Left lung (tissue), 14 donors: ENCODE measurements at places on chromosomes 6 and 20. TPM values are rescaled to one million over a fixed set of nuclear protein-coding genes. Genes with fewer than 3 reads are reported as not detected.
A peak's percentile ranks its signal among the peaks of the same experiment; 100 is the strongest.

Gene PLCB4
- polyA plus RNA-seq = 10.3 TPM

Gene TINAG
- not detected for polyA plus RNA-seq

Gene SIRPG
- 0.23 TPM for polyA plus RNA-seq

Gene OR2J3
- not detected for polyA plus RNA-seq

Gene TCF15
- 2.4 TPM for polyA plus RNA-seq

Gene EIF6
- 109 TPM for polyA plus RNA-seq

Gene PACSIN1
- polyA plus RNA-seq = 0.24 TPM

Gene TNFRSF21
- 14.8 TPM for polyA plus RNA-seq

Gene PAK5
- 0.46 TPM for polyA plus RNA-seq

Gene ADAM33
- polyA plus RNA-seq = 12.2 TPM

Gene WASF1
- 23.9 TPM for polyA plus RNA-seq

Gene DEFB124
- 0.31 TPM for polyA plus RNA-seq

DNA sequence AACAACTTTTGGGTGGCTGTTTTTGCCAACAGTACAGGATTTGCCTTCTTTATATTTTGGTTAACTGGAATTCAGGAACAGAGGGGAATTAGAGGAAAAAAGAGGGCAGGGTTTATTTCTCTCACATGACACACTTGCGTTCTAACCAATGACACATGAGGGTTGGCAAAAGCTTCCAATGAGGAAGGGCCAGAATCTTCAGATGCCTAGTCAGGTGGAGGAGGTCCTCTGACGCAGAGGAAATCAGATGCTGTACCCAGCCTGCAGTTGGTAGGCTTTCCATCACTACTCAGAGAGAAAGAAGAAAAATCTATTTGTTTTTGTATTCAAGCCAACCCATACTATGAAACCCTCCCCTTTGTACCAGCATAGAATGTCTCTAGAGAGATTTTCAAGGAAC is 20.8 kb downstream of the TM9SF4 start:
- DNase-seq = no peak

GRCh38 chr6:57822896-57823358 is 505.5 kb downstream of the PRIM2 start:
- no peak for DNase-seq

DNA sequence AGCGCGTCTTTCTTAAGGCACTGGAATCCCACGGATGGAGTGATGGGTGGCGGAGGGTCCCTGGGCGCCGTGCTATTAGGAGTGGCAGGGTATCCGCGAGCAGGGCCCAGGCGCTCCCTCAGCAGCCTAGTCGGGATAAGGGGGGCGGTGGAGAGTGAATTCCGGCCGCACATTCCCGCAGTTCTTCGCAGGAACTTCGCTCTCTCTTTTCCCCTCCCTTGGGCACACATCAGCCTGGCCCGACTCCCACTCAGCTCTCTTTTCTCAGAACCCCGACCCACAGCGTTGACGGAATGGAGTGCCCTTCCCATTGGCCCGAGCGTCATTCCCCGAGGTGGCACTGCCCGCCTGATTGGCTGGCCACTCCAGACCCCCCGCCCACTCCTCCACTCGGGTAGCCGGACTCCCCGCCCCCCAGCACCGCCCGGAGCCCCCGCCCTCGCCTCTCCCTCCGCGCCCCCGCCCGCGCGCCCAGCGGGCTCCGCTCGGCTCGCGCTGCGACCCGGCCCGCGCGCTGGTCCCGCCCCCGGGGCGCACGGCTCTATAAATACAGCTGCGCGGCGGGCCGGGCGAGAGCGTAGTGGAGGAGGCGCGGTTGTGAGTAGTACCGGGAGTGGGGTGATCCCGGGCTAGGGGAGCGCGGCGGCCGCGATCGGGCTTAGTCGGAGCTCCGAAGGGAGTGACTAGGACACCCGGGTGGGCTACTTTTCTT is at the start of gene ID4:
ID4 (plus strand) TSS at position 572 of the 712 bp plus-strand sequence. CDS start 385 bp downstream, outside the sequence.
- peak; percentile 97 for DNase-seq

DNA sequence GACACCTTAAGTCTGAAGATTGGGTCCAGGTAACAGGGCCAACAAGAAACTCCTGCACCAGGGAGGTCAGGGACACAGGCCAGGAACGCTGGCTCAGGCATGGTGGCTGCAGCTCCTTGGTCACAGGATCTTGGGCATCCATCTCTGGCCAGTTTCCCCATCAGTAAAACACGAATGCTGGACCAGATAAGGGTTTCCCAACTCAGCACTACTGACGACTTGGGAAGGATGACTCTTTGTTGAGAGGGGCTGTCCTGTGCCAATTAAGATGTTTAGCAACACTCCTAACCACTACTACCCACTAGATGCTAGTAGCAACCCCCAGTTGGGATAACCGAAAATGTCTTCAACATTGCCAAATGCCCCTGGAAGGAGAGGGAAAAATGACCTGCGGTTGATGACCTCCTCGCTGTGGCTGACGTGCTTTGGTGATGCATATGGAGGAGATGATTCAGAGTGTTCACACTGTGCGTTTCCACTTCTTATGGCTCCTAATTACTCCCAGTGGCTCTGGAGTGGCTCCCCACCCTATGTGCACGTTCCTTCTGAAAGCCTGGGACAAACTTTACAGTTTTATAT is 261.9 kb downstream of the CDH26 start:
- DNase-seq = no peak

DNA sequence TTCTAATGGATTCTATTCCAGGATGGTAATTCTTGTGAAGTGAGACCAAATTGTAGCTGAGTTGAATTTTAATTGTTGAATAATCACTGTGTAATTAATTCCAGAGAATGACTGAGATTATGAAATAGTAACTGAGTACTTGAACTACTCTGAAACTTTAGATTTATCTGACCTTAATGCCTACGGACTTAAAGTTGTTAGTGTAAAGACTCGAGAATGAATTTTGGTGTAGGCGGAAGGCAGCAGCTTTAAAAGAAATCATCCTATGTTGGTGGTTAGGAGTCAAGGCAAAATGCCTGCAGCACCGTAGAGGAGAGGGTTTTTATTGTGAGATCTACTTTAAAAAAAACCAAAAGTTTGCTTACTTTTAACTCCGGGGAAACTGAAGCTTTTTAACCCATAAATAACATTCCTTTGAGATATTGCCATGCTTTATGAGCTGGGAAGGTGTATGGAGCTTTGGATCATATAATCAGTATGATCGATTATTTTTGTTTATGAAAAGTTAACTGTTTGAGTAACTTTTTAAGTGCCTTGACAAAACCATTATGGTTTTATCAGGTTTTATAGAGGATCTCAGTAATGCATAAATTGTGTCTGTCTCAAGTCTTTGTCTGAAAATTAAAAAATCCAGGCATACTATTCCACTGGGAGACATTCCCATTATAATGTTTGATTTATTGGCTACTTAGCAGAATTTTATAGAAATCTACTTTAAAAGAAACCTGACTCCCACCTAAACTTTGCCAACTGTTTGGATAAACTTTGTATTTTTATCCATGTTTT is 46.1 kb downstream of the MYO6 start:
- DNase-seq = no peak

DNA sequence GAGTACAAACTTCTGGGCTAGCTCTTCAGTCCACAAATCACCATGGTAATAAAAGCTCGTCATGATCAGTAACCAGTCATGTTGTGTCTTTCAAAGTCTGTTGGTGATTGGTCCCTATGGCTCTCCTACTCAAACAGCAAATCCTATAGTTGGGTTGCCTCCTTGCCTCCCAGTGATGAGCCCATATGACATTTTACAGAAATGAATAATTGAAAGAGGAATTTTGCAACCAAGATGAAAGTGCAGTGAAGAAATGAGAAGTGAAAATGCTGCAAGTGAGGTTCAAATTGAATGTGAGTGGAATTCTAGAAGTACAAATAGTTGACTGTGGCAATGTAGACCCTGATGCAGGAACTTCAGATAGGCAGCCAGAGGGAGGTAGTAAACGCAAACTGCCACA is 5.1 kb upstream of the SIRPD start:
- no peak for DNase-seq

DNA sequence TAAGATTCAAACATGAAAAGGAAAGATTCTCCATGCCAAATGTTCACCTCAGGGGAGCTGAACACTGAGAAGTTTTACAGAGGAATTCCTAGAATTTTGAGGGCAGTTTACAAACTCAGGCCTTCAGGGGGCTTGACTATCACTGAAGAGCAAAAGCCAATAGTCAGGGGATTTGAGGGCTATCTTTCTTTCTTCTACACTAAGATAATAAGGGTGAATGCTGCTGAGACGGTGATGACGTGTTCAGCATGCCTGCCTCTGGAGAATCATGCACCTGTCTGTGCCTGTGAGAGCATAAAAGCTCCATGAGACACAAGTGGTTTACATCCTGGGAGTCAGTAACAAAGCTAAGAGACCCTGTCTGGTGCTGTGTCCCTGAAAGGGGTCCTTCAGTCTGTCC is 1085.6 kb downstream of the KIF16B start:
- DNase-seq = no peak

GRCh38 chr6:134517145-134517658 is 199.3 kb upstream of the SGK1 start:
- peak; percentile 60 for DNase-seq

DNA sequence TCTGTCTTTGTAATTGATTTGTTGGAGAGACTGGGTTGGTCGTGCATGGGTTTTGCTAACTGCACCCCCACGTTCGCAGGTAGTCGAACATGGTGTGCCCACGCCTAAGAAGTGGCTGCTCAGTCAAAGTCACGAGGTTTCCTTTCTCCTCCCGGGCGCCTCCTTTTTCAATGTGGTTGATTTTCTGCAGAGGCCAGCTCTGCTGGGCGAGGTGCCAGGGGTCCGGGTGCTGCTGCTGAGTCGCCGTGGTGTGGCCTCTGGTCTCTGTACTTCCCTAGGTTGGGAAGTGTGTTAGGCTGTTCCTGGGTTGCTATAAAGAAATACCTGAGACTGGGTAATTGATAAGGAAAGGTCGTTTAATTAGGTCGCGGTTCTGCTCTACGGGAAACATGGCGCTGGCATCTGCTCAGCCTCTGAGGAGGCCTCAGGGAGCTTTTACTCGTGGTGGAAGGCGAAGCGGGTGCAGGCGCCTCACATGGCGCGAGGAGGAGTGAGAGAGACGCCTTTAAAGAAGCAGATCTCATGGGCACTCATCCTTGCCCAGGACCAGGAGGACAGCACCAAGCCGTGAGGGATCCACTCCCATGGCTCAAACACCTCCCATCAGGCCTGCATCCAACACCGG is 14.1 kb downstream of the OSBPL2 start:
- no peak for DNase-seq

GRCh38 chr6:6689400-6690143 is 101.1 kb downstream of the LY86 start:
- no peak for DNase-seq

GRCh38 chr6:137973201-137973600 is 106.1 kb downstream of the TNFAIP3 start:
- no peak for DNase-seq

DNA sequence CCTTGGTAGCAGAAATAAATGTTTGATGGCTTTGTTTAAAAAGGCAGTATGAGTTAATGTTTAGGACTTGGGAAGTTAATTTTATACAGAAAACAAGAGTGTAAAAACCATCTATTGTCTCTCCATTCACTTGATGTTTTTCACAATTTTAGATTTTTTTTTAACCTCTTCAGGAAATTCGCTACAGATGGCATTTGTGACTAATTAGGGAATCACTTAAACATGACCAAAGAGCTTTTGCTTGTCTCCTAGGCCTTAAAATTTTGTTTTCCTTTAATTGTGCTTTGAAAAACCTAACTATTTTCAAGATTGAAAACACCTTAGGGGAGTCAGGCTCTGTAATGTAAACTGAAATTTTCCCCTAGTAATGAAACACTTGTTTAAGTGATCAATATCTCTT is 17.3 kb downstream of the TULP4 start:
- no peak for DNase-seq
